Jurkat, Clone E6-1 (cell line): ENCODE measurements at places on chromosomes 11 and 22.

- DNase-seq = no peak
Measured at GRCh38 chr11:73475549-73476095, 99.4 kb downstream of the RELT start.

- no peak for DNase-seq
Measured at GRCh38 chr11:44032299-44033085, 15.3 kb upstream of the ACCSL start.

GRCh38 chr11:75022296-75022695 is 33.6 kb downstream of the NEU3 start:
- DNase-seq = no peak

DNA sequence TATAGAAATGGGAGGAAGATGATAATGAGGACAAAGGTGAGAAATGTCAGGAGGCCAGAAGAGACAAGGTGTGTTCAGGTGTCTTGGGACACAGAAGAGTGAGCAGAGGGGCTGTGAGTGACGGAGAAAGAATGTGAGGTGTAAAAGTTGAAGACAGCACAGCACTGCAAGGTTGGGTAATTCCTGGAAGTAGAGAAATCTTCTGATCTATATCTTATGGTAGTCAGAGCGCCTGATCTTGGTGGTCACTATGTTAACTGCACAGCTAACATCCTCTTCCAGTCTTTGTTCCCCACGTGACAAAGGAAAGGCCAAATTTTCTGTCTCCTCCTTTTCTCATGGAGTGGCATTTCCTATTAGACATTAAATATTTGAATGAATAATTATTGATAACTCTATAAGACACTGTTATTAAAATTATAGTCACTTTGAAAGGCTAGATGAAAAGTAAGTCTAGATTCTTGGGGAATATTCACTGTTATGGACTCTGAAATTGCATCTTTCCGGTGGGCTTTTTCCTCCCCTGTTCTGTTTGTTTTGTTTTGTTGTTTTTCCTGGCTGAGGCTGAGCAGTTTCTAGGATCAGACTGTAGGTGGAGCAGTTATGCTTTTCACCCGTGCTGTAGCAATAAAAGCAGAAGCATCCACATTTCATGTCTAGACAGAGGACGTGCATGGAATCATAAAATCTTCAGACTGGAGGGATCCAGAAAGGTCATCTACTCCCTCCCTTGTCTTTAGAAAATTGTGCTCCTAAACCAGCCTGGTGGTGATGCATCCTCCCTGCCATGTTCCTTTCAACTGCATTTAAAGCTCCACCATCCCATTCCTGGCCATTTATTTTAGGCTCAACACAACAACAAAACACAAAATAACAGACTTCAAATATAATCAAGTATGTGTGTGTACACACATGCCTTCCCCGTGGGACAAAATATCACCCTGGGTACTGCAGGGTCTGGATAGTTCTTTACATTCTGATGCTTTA is 26.6 kb downstream of the SC5D start:
- peak; percentile 34 for DNase-seq

DNA sequence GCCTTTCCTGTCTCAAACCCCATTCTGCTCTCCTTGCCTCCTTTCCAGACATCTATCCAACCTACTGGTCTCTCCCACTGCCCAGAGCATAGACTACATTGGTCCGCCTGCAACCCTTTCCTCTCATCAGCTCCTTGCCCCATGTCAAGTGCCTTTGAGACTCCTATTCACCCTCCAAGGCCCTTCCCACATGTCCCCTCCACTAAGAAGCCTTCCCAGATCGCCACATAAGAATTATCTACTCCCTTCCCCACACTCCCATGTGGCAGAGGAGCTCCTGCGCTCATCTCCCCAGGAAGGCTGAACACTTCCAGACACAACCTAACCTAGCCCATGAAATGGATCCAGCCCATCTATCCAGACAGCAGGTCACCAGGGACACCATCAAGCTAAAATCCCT is 10.3 kb downstream of the C1QTNF6 start:
- DNase-seq = no peak

DNA sequence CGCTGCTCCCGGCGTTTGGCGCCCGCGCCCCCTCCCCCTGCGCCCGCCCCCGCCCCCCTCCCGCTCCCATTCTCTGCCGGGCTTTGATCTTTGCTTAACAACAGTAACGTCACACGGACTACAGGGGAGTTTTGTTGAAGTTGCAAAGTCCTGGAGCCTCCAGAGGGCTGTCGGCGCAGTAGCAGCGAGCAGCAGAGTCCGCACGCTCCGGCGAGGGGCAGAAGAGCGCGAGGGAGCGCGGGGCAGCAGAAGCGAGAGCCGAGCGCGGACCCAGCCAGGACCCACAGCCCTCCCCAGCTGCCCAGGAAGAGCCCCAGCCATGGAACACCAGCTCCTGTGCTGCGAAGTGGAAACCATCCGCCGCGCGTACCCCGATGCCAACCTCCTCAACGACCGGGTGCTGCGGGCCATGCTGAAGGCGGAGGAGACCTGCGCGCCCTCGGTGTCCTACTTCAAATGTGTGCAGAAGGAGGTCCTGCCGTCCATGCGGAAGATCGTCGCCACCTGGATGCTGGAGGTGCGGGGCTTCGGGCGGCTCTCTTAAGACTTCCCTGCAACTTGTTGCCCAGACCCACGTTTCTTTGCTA is at the start of gene CCND1:
Gene CCND1, plus strand, starts transcription at position 162 of the 587 bp plus-strand sequence. Its CDS starts 158 bp downstream, at position 320.
- peak; percentile 47 for DNase-seq

DNA sequence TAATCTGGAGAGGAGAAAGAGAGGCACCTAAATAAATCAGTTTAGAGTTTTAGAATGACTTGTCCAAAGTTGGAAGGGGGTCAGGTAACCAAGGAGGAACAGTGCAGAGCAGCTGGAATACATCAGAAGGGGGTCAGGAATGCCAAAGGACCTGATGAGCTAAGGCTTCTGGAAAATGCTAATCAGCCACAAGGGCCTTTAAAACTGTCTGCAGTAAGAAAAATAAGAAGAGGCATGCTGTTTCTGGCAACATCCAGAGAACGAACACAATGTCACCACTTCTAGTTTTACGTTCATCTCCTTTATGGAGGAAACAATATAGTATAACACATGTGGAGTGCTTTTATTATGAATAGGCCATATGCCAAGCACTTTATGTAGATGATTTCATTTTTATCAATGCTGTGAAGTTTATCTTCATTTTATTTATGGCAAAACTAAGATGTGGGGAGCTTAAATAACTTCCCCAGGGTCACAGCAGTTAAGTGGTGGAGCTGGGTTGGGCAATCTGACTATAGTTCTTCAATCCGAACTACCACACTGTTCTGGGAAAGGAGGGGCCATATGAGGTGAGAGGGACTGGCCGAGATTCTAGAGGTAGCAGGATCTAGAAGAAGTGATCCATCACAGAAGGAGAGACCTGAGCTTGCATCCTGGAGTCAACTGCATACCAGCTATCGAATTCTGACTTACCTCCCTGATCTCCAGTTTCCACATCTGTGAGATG is 22.6 kb downstream of the ACO2 start:
- no peak for DNase-seq

- no peak for DNase-seq
Measured at GRCh38 chr11:1876361-1877063, 15.2 kb downstream of the PRR33 start.

GRCh38 chr22:31020334-31020733 is 51.3 kb downstream of the TUG1 start:
- no peak for DNase-seq

DNA sequence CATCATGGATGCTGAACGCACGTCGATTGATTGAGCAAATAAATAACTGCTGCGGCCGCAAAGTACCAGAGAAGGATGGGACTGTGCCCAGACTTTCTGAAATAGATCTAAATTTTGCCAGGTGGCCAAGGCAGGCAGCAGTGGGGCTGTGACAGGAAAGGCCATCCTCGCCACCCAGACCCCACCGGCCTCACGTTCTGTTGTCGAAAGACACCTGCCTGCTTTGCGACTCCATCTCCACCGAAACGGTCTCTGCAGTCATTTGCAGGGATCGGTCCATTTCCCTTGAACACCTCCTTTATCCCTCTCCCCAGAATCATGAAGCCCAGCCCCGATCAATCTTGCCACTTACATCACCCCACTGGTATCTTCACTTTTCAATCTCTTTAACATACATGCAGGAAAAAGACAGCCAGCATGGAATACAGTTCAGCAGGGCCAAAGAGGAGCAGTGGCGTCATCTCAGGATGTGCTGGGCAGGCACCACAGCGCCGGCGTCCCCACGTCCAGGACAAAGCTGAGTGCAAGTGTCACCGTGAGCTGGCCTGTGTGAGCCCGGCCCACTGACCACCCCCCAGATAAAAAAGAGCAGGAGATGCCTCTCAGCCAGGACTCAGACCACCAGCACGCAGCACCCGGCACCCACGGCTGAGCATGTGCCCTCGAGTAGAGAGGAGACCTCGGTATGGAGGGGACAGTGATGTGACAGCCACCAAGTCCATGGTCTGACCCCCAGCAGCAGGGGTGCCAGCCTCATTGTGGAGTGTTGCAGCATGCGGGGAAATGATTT is 610.3 kb downstream of the TBC1D22A start:
- DNase-seq = no peak

DNA sequence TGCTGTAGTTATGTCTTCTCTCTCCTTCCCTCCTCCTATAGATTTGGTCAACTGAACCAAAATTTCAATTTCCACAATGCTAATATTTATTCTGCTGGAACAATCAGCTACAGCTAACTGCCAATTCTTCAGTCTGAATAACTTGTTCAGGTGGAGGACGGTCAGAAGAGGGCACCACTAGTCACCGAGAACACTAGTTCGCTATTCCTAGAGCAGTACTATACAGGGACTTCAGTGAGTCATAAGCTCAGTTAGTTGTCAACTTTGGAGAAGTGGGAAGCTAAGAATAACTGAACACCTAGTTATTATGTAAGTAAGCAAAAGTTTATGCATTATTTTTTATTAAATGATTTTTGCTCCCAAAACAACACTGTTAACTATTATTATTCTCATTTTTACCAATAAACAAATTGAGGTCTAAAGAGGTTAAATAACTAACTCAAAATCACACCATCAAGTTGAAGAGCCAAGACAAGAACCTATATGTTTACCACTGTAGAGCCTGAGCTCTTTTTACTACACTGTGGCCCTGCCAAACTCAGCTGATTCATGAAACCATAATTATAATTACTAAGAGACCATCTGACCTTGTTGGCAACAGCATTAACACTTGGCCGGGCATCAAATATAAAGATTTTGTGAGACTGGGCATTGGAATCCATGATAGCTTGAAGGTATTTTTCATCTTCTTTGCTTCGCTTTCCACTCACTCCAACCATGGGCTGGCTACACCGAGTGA is 59.0 kb downstream of the CEP57 start:
- DNase-seq = peak; percentile 6

GRCh38 chr22:48748860-48749554 is 1078.7 kb downstream of the BRD1 start:
- DNase-seq = no peak

DNA sequence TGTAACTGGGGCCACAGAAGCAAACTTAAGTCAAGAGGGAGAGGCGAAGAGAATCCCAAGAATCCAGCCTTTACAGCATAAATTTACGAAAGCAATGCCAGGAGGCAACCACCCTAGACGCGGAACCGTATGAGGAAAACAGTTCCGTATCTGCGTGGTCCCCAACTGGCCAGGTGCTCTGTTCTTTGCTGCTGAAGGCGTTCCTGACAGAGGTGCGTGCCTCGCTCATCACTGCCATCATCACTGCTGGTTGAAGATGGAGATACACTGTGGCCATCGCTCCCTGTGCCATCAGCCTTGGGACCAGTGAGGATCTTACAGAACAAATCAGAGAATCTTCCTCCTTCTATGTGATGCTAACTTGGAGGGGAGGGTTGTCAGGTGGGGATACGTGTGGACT is 270.5 kb upstream of the B3GAT1 start:
- no peak for DNase-seq

GRCh38 chr11:94799726-94800125 is 31.6 kb downstream of the AMOTL1 start:
- DNase-seq = no peak

- no peak for DNase-seq
Measured at GRCh38 chr11:62958547-62959421, 26.0 kb downstream of the SLC22A6 start.

DNA sequence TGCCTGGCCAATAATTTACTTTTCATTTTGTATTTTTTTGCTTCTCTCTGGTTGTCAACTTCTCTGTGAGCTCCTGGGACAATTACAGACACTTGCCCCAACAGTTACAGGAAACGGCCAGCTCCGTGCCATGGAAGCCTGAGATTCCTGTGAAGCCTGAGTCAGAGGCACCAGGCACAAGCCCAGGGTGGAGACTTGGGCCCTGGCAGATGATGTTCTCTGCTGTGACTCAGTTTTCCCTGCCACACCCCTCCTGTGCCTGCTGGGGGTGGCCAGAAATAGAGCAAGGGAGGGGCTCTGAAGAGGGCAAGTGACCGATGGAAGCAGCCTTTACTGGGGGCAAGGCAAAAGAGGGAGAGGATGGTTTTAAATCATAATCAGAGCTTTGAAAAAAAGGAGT is 4.9 kb downstream of the ATP5MGL start:
- DNase-seq = no peak

DNA sequence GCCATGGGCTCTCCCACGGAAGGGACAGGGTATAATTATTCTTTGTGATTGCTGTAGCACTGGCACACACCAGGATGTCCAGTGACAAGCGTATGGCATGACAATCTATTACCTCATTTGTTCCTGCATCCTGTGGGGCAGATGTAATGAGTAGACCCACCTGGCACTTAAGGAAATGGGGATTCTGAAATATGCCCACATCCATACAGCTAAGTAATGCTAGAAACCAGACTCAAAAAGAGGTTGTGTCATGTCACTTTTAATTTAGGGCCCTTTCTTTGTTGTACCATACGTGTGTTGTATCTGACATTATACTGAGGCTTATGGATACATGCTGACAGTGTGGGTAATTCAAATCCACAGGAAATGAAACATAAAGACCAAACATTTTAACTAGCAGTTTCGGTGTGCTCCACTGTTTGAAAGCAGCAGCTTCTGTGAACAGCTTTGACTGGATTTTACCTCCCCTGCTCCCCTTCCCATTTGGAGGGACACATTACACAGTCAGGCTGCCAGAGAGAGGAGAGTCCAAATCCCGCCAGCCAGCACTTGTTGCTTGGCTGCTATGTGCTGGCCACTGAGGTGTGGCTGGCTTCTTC is 21.2 kb downstream of the GRAMD1B start:
- no peak for DNase-seq

- DNase-seq = no peak
Measured at GRCh38 chr11:104907521-104908185, 9.4 kb upstream of the CASP12 start.

DNA sequence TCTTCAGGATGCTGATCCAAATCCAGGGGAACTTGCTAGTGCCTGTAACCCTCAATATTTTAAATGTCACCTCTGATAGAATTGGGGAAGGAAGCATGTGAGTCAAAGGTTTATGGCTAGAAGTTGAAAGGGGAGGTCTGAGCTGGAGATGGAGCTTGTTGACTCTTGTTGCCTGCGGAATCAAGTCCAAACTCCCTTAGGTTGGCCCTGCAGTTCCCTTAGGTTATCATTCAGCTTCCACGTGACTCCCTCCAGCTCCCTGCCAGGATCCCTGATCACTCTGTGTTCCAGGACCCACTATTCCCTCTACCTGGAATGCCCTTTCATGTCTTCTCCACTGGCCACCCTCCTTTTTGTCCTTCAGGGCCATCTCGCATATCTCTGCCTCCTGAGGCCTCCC is 26.2 kb upstream of the LIPT2 start:
- DNase-seq = no peak
